ENCODE measurements at places on chromosomes 13 and 19. TPM values are rescaled to one million over a fixed set of nuclear protein-coding genes. Genes with fewer than 3 reads are reported as not detected.

- DNase-seq = no peak
These were observed 8.7 kb upstream of the ZBTB7A start for GRCh38 chr19:4075373-4075772.

DNA sequence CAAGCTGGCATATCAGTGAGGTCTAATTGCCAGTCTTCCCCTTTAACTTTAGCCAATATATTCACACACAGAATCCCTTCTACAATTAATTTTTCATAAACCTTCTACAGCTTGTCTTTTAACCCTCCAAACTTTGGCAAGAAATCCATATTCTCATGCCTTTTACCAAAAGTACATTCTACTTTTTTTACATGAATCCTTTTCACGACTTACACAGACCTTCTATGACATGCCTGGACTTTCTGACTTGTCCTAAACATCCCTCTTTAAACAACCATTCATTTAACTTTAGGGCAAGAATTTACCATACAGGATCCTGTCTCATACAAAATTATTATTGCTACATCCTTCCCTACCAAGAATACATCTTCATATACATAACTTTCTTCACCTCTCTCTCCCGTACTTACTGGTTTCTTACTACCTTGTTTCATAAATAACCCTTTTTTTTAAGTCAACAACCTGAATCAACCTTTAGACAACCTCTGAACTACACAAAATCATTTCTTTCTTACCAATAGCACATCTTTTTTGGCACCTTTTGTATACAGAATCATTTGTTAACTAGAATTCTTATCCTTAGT is 23.5 kb downstream of the ZNF544 start:
- peak; percentile 25 for DNase-seq

- DNase-seq = peak; percentile 36
These were observed 933.4 kb downstream of the SLITRK6 start for GRCh38 chr13:84865783-84866221.

FFAR3 gene
- polyA plus RNA-seq = 0.15 TPM

- DNase-seq = peak; percentile 46
These were observed 598.6 kb upstream of the PCDH20 start for GRCh38 chr13:62014299-62014698.

DNA sequence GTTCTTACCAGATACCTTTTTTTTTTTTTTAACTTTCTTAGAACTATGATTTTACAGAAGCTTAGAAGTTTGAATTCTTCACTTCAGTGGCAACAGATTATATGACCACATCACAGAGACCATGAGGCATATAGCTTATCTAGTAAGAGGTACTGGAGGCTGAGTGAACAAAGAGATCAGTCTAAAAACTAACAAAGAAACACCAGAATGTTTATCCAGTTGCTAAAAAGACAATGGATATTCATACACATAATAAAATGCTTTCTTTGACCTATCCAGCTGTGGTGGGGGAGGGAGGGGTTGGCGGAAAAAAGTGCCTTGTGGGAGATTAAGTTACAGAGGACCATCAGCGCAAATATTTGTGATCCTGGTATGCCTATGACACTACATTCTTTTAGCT is 34.7 kb upstream of the SLITRK6 start:
- no peak for DNase-seq

SERTAD1 gene
- polyA plus RNA-seq = 5.7 TPM

PRR19 gene
- polyA plus RNA-seq = 1.5 TPM

GRCh38 chr13:45850027-45850613 is 1.4 kb downstream of the SIAH3 start:
- DNase-seq = no peak

- DNase-seq = no peak
These were observed 57.8 kb downstream of the CCNA1 start for GRCh38 chr13:36490055-36490454.

DNA sequence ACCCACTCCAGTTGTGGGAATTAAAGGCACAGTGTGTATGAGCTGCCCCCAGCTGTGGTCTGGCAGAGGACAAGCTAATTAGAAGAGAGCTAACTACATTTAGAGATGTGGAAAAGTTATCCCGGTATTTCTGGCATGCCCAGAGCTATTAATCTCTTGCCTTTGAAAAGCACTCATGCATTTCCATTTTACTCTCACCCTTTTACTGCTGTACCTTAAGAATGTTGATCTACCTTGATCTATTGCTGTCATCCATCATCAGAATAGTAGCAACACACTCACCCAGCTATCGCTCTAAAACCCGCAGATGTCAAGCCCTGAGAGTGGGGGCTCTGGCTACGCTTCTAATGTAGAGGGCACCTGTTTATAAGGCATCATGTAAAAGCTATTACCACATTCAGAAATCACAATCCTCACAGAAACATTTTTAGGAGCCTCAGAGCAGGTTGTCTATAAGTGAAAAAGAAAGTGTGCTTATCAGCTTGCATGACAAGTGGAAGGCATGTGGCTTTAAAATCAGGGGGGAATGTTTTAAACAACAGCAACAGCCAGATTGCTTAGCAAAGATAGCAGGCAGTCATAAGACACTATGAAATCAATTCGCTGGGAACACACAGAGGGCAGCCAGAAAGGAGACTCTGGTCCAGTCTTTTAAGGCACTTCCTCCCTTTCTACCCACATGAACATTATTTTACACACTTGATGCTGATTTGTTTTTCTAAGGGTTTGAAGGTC is 224.2 kb upstream of the IRS2 start:
- no peak for DNase-seq

- no peak for DNase-seq
These were observed 764.1 kb upstream of the SLITRK6 start for GRCh38 chr13:86563308-86563707.

ZNF776 gene
- polyA plus RNA-seq = 46.8 TPM

- no peak for DNase-seq
These were observed 43.9 kb downstream of the ZNF506 start for GRCh38 chr19:19777692-19778091.

KRTDAP gene
- polyA plus RNA-seq = 0.52 TPM

- DNase-seq = no peak
These were observed 10.7 kb upstream of the CACNG6 start for GRCh38 chr19:53980539-53981375.

DNA sequence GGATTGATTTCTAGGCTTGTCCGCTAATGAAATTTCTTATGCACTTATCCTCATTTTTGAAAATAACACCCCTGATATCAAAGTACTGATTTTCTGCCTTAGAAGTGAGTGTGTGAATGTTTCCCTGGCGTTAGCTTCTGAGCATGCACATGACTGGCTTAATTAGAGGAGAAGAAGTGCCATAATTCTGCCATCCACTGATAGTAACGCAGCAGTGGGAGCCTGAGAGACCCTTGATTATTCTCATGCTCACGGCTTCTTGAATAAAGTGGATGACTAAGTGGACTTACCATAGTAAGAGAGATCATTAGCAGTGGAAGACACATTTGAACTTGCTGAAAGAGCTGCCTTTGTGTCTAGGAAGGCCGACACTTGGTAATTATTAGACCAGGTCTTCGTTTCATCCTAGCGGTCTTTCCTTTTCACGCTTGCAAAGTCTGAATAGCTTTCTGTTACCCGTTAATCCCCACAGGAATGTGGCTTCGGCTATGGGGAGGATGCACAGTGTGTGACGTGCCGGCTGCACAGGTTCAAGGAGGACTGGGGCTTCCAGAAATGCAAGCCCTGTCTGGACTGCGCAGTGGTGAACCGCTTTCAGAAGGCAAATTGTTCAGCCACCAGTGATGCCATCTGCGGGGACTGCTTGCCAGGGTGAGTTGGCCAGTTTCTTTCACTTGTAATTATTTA is 45.3 kb downstream of the TNFRSF19 start:
- no peak for DNase-seq

CD37 gene
- 53.3 TPM for polyA plus RNA-seq

GPR4 gene
- polyA plus RNA-seq = 5.2 TPM

All from left kidney (tissue), 8 donors.